Fibroblast of skin of right quadriceps (primary cell): ENCODE measurements at places on chromosomes 2 and 18.

- peak; percentile 18 for DNase-seq
Observed at GRCh38 chr2:219331560-219332213, 857 bp downstream of the RESP18 start.

GRCh38 chr2:172507199-172507598, 48.7 kb upstream of the PDK1 start:
- DNase-seq: no peak

DNA sequence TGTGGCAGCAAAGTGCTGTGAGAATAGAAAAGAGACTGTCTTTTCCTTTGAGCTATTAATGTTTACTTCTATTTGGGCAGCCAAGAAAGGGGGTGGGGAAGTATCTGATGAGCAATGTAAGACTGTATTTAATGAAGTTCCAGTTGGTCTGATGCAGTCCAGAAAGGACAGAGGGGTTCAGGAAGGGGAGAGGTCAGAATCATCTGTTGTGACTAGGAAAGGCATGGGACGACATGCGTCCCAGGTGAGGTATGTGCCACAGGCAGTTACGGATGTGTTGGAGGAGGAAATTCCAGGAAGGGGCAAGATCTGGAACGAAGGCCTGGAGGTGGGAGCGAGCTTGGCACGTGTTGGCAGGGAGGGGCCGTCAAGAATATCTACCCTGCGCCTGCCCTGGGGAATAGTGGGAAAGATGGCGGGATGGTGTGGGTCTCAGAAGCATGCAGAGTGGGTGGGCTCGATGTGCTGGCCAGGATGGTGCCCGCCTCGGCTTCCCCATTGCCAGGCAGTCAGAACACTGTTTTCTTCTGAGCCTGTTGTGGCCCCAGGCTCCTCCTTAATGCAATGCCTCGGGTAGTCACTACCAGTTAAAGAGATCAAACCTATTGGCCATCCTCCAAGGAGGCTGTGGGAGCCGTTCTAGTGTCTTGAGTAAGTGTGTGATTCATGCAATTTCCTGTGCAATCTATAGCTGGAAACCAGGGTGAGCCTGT, 57.8 kb upstream of the TXNDC2 start:
- peak; percentile 99 for DNase-seq

DNA sequence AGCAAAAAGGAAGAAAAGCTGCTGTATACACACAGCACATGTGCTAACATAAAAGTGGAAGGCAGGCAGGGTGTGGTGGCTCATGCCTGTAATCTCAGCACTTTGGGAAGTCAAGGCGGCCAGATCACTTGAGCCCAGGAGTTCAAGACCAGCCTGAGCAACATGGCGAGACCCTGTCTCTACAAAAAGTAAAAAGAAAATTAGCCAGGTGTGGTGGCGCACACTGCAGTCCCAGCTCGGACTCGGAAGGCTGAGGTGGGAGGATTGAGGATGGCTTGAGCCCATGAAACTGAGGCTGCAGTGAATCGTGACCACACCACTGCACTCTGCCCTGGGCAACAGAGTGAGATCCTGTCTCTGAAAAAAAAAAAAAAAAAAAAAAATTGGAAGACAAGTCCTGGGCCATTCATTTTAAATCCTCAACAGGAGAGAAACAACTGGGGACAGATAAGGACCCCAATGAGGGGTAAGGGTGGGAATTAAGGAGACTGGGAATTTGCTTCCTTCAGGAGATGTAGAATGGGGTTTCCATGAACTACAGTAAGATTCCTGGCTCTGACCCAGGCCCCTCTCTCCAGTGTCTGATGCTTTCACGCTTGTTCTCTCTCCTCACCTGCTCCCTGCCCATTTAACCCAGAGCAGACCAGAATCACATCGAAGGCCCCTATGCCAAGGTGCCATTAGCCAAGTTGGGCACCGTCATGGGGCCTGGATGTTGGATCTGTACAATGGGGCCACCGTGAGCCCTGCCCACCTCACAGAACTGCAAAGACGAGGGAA, 29.6 kb downstream of the TNS1 start:
- no peak for DNase-seq

DNA sequence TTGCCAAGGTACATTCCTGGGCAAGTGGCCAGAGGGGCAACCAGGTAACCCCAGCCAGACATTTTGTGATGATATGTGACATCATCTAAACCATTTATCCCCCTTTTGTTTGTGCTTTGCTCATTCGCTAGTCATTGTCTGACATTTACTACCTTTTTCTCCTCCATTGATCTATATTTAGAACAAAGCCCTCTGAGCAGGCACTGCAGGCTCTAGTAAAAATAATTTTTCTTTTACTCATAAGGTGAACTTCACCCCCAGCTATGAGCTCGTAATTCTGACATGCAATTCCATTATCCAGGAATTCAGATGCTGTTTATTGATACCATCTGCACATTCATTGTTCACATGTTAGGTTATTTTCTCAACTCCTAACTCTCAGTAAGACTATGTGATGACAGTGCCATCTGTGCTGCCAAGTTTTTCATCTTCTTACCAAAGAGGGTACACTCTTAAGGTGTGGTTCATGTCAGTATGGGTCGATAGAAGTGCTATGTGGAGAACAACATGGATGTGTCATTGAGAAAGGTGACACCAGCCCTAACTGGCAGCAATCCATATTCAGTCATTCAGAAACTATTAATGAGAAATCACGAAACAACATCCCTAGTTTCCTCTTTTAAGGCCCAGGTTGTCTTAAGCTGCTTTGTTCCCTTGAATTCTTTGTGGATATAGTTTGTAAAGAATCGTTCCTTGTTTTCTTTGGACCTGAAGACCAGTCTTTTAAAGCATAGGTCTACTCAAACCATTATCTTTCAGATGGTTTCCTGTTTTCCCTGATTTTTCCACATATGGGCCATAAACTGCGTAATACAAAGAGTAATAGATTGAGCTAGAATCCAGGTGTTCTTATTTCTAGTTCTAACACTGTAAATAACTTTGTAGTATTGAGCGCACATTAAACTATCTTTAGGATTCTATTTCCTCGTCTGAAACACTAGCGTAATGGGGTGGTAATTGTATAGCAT, 978.1 kb upstream of the CDH2 start:
- DNase-seq: peak; percentile 97

GRCh38 chr18:60865801-60866200, 467.4 kb upstream of the CDH20 start:
- no peak for DNase-seq

DNA sequence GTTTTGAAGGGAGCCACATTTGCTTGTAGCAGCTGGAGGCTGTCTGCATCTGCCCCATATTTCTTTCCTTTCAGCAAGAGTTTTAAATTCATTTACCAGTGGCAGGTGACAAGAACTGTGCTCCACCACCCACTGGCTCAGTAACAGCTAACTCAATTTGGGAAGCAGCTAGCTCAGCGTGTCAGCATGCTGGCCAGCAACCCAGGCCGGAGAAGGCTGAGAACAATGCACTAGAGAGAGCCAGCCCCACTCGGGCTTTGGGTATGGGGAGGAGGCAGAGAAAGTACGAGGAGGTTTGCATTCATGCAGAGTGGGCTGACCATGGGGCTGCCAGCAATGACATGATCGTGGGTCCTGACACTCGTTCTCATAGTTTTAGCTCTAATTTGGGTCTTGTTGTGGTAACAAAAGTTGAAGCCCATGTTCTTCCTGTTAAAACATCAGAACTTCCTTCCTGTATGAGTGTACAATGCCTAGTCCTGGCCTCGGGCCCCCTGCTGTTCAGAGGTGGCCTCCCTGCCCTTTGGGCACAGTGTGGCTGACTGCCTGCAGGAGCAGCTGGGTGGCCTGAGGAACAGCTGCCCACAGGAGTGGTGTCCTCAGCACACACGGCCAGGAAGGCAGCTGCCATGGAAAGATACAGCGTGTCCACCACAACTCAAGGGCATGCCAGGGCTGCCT, 23.0 kb downstream of the CDC42EP3 start:
- no peak for DNase-seq

- DNase-seq: no peak
Observed at GRCh38 chr18:61159246-61159645, 174.0 kb upstream of the CDH20 start.

DNA sequence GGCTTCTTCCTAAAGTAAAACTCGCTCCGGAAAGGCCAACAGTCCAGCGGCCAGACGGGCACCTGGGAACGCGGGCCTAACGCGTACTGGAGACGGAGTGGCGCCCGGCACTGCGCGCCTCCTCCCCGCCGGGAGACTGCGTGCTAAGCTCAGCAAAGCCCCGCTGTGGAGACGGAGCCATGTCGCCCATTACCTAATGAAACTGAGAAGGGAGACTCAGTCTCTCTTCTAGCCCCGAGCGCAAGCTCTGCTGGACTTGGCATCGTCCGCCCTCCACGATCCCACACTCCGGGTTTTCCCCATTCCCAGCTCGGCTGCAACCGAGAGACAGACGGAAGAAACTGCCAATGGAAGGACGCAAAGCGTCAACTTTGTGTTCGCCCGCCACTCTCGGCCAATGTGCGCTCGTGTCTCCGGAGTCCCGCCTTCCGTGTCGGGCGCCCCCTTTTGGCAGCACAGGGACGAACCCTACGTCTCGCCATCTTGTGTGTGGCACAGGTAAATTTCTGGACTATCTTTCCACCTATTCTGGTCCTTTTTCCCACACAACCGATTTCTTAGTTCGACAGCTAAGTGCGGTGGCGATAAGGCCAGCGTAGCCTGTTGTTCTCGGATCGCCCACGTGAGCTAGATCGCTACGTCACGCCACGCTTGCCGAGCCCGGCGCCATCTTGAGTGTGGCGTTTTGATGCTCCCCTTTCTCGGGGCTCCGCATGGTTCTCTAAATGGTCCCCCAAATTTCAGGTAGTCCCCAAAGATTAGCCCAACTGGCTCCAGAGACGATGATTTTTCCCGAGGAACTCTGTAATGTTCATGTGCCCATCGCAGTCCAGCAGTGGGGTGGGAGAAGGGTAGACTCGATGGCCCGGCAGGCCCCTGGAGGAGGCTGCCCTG, 1.3 kb upstream of the PTMA start:
- DNase-seq: peak; percentile 99

- no peak for DNase-seq
Observed at GRCh38 chr2:222410534-222410933, 13.8 kb upstream of the SGPP2 start.

GRCh38 chr2:152505495-152505906, 170.5 kb downstream of the FMNL2 start:
- no peak for DNase-seq

- peak; percentile 64 for DNase-seq
Observed at GRCh38 chr2:37415128-37415820, 70.8 kb downstream of the QPCT start.

DNA sequence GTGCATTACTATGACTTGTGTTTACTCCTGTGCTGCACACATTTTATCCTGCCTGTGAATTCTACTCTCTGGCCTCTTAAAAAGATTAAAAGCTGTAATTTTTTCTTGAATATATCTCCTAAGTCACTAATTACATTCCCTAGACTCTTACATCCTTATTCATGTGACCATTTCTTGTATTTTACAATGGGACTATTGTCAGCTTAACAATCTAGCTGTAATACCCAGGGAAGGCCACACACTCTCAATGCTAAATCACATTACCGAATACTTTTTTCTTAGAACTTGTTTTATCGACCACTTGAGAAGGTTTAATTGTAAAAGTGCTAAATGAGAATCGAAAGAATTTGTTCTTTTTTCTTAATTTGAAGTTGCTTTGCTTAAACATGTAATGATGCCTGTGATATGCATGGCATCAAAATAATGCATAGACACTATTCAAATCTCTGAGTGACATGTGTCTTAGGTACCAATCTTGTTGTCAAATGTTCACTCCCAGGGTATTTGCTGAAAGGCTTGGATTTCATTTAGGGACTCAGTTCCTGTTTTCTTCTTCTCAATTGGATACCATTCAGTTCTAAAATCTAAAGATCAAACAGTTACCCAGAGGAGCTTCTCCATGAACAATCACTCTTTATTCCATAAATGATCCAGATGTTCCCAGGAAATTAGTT, 498.5 kb downstream of the DPP10 start:
- DNase-seq: no peak

- DNase-seq: no peak
Observed at GRCh38 chr2:9799011-9799596, 44.2 kb upstream of the TAF1B start.

DNA sequence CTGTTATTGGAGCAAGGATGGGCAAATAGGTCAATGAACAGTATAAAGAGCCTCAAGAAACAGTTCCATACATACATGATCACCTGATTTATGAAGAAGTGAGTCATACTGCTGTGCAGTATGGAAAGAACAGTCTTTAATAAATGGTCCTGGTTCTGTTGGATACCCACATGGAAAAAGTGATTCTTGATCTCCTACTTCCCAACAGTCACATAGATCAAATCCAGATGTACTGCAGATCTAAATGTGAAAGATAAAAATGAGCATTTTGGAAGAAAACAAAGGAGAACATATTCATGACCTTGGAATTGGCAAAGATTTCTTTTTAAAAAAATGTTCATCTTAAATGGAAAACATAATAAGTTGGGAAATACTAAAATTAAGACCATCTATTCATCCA, 75.8 kb downstream of the CCDC148 start:
- no peak for DNase-seq

DNA sequence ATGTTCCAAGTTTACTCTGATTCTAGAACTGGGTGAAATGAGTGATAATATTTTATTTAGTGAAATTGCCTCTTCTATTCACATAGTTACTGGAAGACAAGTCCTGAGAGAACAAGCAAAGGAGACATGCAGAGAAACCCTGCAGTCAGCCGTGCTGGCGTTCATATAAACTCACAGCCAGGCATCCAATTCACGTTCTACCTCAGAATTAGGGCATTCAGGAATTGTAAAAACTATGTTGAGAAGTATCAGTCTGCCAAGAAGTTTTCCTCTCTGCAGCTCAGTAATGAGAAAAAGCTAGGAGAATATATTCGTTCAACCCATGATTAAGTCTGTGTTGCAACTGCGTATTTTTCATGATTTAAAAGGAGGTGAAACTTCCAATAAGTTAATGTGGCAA, 156.2 kb upstream of the DSEL start:
- DNase-seq: no peak

- peak; percentile 26 for DNase-seq
Observed at GRCh38 chr2:179751163-179751809, 110.1 kb downstream of the ZNF385B start.

DNA sequence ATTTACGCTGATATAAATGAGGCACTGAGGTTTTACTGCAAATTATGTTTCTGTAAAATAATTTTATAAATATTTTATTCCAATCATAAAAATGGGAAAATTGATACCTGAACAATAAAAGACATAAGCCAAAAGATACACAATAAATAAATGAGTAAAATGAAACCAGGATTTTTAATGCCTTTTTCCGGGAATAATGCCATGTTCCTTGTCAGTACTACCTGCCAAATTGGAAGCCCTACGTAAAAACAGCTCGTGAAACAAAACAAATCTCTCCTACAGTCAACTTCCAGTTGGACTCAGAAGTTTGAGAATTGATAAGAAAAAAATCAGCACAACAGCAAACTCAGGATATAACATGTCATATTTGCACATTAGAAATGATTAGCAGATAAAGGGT, 18.0 kb downstream of the GALNT3 start:
- DNase-seq: no peak
